ENCODE measurements at places on chromosomes 12 and 14.

GRCh38 chr12:4786795-4787194, 66.6 kb downstream of the GALNT8 start:
- no peak for DNase-seq

- DNase-seq, result no peak
These were observed 22.6 kb downstream of the INSM2 start for GRCh38 chr14:35556548-35556947.

GRCh38 chr12:131007031-131007739, 53.5 kb downstream of the ADGRD1 start:
- no peak for DNase-seq

GRCh38 chr12:1220127-1221092, 229.4 kb downstream of the ERC1 start:
- no peak for DNase-seq

GRCh38 chr14:99589651-99590530, 14.1 kb downstream of the CCDC85C start:
- no peak for DNase-seq

DNA sequence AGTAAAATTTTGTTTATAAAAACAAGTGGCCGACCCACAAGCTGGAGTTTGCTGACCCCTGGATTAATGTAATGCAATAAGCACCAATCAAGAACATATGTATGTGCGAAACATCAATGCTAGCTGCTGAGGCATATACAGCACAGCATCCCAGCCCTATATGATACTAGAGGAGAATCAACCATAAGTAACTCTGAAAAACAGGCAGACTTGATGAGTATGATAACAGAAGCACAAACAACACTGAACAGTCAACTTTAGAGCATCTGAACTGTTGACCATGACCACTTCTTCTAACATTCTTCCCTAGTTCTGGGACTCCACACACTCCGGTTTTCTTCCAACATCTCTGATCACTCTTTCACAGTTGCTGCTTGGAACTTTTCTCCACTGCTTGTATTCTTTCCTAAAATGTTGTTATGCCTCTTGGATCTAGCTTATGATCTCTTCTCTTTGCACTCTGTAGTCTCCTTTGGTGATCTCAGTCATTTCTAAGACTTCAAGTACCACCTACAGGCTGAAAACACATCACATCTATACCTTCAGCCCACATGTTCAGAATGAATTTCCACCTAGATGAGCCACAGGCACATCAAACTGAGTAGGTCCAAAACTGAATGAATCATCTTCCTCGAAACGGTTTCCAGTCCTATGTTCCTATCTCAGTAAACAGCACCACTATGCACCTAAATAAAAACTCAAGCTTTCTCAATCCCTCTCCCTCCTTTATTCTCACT, 57.2 kb downstream of the STXBP6 start:
- no peak for DNase-seq

Measured in NCI-H2227 treated with DMSO at 0.1 percent for 48 hours (cell line).